Karpas-422 (cell line): ENCODE measurements at places on chromosomes 12 and 14. TPM values are rescaled to one million over a fixed set of nuclear protein-coding genes. Genes with fewer than 3 reads are reported as not detected.

- H3K4me3 ChIP-seq, result no peak overlapping the region
- no peaks in the 10 kb centered on the region for H3K36me3 ChIP-seq
- DNase-seq, result no peak
- no peaks in the 10 kb centered on the region for H3K27me3 ChIP-seq
- H3K27ac ChIP-seq, result no peak overlapping the region
Observed at GRCh38 chr14:68655021-68655831, 137.6 kb downstream of the ZFP36L1 start.

- DNase-seq, result no peak
- H3K27ac ChIP-seq, result no peak overlapping the region
- H3K4me3 ChIP-seq, result no peak overlapping the region
- no peaks in the 10 kb centered on the region for H3K4me1 ChIP-seq
- no peaks in the 10 kb centered on the region for H3K36me3 ChIP-seq
- H3K27me3 ChIP-seq, result no peaks in the 10 kb centered on the region
Observed at GRCh38 chr12:71472441-71472911, 32.9 kb downstream of the LGR5 start.

- no peaks in the 10 kb centered on the region for H3K27me3 ChIP-seq
- H3K36me3 ChIP-seq, result no peaks in the 10 kb centered on the region
- H3K4me1 ChIP-seq, result no peaks in the 10 kb centered on the region
- H3K27ac ChIP-seq, result no peak overlapping the region
- no peak overlapping the region for H3K4me3 ChIP-seq
- DNase-seq, result no peak
Observed at GRCh38 chr14:38546932-38547551, 291.1 kb upstream of the CLEC14A start.

GRCh38 chr12:124613151-124613585 is 45.8 kb upstream of the NCOR2 start:
- H3K36me3 ChIP-seq, result no peaks in the 10 kb centered on the region
- peaks cover 28% of the 10 kb centered on the region for H3K4me1 ChIP-seq
- no peak overlapping the region for H3K4me3 ChIP-seq
- no peaks in the 10 kb centered on the region for H3K27me3 ChIP-seq
- no peak for DNase-seq

DNA sequence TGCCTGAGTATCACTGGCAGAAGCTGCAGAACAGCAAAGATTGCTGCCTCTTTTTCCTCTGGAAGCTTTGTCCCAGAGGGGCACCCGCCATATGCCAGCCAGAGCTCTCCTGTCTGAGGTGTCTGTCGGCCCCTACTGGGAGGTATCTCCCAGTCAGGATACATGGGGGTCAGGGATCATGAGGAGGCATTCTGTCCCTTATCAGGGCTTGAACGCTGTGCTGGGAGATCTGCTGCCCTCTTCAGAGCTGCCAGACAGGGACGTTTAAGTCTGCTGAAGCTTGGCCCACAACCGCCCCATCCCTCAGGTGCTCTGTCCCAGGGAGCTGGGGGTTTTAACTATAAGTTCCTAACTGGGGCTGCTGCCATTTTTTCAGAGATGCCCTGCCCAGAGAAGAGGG is 20.3 kb downstream of the CLEC2B start:
- H3K27me3 ChIP-seq, result no peaks in the 10 kb centered on the region
- no peak overlapping the region for H3K4me3 ChIP-seq
- DNase-seq, result no peak
- no peak overlapping the region for H3K27ac ChIP-seq
- H3K36me3 ChIP-seq, result no peaks in the 10 kb centered on the region

AKAP5 gene
- total RNA-seq, result 0.22 and 0.56 TPM in 2 replicates

TAS2R19 gene
- 3.5 and 16.4 TPM in 2 replicates for total RNA-seq

OR6C68 gene
- not detected in 2 replicates for total RNA-seq

NDUFB1 gene
- 873 and 892 TPM in 2 replicates for total RNA-seq
